ENCODE measurements at places on chromosomes 3 and 15.

- no peak for DNase-seq
Measured at GRCh38 chr3:139764069-139764905, 86.5 kb upstream of the NMNAT3 start.

DNA sequence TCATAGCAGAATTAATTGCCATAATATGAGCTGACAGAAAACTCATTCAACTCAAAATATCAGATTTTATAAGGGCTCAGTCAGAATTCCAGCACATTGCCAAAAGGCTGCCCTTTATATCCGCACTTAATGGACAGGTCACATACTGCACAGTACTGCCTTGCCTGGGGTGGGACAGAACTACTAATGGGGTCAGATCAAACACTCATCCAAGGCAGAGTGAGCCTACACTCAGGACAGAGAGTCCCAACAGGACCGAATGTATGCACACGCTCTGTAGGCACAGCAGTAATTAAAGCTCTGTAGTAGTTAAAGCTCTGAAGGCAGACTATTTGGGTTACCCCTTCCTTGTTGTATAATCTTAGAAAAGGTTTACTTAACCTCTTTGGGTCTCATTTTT lies 27.2 kb downstream of the HSPBAP1 start:
- DNase-seq = no peak

DNA sequence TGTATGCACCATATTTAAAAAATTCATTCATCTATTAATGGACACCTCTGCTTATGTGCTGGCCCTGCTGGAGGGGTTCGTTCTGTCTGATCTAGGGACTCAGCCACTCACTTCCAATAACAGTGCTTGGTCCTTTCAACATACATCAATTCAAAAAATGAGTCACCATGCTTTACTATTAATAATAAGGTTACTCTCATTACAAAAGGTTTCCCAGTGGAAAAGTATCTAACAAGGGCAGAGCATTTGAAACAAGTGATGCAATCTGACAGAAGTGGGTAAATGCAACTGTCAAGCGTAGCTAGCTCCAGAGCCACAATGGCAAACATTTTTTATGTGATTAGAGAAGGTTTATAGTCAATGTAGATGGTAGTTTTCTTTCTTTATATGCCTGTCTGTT lies 67.9 kb upstream of the TNIK start:
- no peak for DNase-seq

- DNase-seq = no peak
Measured at GRCh38 chr3:49296781-49297411, 19.9 kb upstream of the C3orf62 start.

- DNase-seq = no peak
Measured at GRCh38 chr3:54720604-54721003, 207.3 kb downstream of the LRTM1 start.

DNA sequence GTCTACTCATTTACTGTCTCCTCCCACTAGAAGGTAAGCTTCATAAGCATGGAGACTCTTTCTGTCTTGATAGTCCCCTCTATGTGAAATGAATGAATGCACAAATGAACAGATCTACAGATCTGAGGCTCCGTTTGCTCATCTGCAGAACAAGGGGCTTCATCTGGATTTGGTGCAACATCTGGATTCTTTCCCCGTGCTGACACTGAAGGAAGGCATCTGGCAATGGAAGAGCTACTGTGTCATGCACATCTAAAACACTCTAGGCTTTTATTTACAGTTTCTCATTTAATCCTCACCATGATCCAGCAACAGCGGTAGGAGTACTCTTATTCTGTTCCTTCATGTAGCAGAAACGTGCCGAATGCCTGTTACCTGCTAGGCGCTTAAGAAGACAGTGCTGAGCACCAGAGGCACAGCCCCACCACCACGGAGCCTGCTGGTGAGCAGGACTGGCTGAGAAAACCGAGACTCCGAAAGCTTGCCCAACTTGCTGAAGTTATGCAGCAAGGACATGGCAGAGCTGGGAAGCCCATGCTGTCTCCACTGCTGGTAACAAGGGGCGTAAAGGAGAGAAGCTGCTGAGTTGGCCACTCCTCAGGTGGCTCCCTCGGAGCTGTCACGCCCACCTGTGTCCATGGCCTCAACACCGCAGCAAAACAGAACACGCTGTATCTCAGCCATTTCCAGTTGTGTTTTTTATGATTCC lies 31.1 kb downstream of the LSM3 start:
- DNase-seq = no peak

GRCh38 chr15:51067510-51067909 lies 27.2 kb downstream of the TNFAIP8L3 start:
- no peak for DNase-seq

DNA sequence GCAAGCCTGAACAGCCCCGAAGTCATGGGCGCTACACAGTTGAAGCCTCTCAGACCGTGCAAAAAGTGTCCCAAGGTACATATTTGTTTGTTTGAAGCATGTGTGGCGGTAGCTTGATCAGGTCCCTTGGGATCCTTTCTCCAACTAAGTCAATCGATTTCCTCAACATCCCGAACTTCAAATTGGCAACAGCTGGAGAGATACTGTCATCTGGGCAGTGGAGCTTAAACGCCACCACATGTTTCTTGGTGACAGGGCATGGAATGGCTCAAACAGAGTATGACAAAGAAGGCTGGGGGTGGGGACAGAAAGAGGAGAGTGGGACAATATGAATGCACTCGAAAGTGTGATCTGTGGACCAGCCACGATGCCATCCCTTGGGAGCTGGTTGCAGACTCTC lies 84.9 kb upstream of the PSMD6 start:
- DNase-seq = no peak

GRCh38 chr3:40681658-40682055 lies 156.9 kb downstream of the ZNF621 start:
- DNase-seq = no peak

- DNase-seq = no peak
Measured at GRCh38 chr15:88243895-88244787, 12.4 kb downstream of the NTRK3 start.

DNA sequence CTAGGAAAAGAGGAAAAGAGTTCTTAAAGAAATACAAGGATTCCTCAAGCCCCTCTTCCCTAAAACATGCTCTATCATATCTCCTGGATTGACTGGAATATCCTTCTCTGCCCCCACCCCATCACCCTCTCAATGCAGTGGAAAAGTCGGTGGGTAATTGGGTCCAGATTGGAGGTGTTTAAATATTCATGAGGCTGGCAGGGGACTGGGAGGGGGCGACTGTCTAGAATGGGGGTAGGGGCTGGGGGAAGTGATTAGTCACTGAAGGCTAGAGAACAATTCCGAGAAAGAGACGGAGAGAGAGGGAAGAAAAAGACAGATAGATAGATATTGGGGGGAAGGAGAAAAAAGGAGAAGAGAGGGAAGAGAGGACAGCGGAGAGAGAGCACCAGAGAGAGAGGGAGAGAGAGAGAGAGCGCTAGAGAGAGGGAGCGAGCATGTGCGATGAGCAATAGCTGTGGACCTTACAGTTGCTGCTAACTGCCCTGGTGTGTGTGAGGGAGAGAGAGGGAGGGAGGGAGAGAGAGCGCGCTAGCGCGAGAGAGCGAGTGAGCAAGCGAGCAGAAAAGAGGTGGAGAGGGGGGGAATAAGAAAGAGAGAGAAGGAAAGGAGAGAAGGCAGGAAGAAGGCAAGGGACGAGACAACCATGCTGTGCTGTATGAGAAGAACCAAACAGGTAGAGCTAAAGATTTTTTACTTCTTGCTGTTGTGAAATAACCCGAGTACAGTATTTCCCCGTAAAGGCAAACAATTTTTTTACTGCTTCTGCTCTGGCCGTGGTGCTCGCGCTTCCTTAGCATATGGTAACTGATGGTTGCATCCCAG lies at the start of gene GAP43:
Gene GAP43, plus strand, starts transcription at position 467 of the 825 bp plus-strand sequence. Its CDS starts 180 bp downstream, at position 647.
- peak; percentile 7 for DNase-seq

DNA sequence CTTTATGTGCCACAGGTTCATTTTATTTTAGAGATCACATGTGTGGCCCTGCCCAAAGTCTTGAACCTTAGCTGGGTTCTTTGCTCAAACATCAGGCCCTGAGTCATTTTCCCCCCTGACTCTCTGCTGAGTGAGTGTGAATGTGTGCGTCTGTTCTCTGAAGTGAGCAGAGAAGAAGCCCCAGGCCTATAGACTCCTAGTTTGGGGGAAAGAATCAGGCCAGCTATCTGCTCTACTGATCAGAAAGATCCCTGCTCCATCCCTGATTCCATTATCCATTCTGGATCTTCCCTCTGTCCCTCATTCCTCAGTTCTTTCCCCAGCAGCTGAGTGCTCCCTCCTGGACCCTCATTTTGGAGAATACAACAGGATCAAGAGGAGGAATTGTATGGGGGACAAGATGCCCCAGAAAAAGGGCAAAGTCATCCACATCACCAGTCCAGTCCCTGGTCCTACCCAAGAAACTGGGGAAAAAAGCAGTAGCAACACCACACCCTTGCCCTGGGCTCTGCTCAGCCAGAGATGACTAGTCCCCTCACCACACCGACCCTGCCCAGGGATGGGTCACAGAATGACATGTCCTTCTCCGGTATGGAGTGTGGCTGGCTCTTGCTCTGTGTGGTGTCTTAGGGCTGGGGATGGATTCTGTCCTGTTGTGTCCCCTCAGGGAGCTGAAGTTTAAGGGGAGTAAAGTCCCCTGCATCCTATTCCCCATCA lies 3.2 kb downstream of the DUOX1 start:
- DNase-seq = no peak

GRCh38 chr3:170643831-170644230 lies 58.0 kb upstream of the SLC7A14 start:
- DNase-seq = no peak

DNA sequence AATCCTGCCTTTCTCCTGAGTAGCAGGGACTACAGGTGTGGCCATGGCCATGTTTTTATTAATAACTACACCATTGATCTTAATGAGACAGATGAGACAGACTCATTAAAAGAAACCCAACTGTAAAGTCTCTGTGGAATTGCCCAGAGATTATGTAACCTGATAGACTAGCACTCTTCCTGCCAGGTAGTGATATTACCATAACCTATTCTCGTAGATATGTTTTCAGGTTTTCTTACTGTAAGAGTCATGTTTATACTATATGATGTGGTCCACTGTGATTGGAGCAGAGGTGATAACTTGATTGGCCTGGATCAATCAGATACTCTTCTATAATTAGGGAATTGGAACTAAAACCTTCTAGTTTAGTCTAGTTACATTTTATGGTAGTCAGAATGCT lies 93.7 kb downstream of the NFKBIZ start:
- DNase-seq = no peak

GRCh38 chr3:117941015-117941414 lies 1093.6 kb downstream of the IGSF11 start:
- no peak for DNase-seq

DNA sequence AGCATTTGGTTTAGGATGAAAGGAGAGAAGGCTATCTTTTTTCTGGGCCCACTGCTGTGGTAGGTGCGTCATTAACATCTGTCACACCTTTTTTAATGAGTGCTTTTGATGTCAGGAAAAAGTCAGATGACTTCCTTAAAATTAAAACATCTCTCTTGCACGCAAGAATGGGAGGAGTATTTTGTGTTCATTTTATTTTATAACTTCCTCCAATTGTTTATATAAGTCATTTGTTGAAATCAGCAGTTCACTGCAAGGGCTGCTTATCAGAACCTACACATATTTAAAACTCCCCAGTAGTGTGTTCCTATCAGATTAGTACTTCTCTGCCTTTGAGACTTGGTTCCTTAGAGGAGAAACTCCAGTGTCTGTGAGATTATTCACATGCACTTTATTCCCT lies 143.8 kb downstream of the NEO1 start:
- DNase-seq = no peak

GRCh38 chr15:91694831-91695210 lies 158.7 kb upstream of the SLCO3A1 start:
- DNase-seq = no peak

DNA sequence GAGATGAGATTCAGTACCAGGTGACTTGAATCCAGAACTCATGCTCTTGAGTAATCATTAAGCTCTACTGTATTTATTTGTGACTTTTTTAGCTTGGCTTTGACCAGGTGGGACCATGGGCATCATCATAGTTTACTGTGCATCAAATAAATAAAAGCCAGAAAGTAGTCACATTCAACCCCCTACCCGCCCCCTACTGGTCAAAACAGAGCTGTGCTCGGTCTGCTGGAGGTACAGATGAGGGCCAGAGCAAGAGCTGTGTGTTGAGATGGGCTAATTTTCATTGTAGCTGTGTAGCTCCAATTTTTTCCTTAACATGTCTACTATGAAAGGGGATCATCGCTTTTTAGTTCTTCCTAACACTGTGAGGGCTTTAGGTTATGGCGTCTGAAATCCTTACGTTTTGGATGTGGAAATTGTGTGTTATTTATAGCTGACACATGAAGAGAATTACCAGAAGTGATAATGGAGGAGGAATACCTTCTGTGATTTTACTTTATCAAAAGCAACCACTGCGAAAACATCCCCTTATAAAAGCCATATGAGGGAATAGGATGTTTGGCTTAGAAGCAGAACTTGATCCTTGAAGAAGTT lies 375.1 kb downstream of the PTPRG start:
- no peak for DNase-seq

GRCh38 chr3:10929978-10930665 lies 62.4 kb upstream of the SLC6A1 start:
- no peak for DNase-seq

GRCh38 chr3:126743350-126743749 lies 39.3 kb downstream of the CHCHD6 start:
- DNase-seq = no peak

- no peak for DNase-seq
Measured at GRCh38 chr3:77373619-77374018, 333.7 kb downstream of the ROBO2 start.

- DNase-seq = no peak
Measured at GRCh38 chr3:188296761-188297612, 143.0 kb downstream of the LPP start.

DNA sequence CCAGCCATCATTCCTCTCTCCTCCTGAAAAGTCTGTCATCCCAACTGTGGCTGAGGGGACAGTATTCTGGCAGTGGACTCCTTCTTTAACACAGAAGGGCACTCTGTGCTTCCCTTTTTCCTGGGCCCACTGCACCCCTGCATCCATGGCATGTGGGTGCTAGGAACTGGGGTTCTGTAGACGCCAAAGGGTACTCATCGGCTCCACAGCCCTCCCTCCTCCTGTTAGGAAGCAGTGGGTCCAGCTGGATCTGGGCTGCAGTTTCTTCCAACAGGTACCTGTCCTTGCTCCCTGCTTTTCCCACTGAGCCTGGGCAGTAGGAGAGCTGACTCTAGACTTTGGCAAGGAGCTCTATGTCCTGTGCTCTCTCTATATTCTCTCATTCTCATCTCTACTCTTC lies 6.4 kb upstream of the MANF start:
- no peak for DNase-seq

DNA sequence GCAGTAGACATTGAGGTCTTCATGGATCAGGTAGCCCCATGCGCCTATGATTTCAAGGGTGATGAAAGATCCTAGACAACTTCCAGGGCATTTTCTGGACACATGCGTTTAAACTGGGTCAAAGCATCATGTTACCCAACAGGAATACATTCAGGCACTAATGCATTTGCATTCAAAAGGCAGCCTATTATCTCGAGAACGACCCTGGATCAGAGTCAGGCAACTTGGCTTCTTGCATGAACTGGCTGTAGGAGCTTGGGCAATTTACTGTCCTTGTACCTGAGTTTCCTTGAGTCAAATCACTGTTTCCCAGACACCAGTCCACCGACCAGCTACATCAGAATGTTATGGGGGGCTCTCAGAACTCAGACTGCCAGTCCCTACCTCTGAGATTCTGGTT lies 51.5 kb upstream of the CHST2 start:
- no peak for DNase-seq

Measured in frontal cortex (tissue), 4 donors.